WTC11 (cell line): ENCODE measurements at places on chromosomes 2 and 18. TPM values are rescaled to one million over a fixed set of nuclear protein-coding genes. Genes with fewer than 3 reads are reported as not detected.

Gene CRYGC
- total RNA-seq = not detected in 3 replicates

Gene SAG
- 0.14 TPM in 1 of 3 replicates, not detected in the others for total RNA-seq

DNA sequence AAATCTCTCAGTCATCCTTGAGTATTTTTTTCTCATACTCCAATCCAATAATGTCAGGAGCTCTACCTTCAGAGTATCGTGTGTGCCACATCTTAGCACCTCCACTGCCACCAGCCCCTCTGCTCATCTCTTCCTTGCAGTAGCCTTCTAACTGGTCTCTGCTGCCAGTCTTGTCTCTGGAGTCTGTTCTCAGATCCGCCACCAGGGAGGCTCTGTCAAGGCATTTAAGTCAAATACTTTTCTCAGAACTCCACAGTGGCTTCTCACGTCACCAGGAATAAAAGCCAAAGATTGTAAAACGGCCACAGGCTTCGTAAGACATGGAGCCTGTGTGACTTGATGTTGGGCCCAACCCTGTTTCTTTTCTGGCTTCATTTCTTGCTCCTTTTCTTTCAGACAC lies 7.1 kb downstream of the UNC50 start:
- H3K4me3 ChIP-seq = no peak overlapping the region
- peaks cover 54% of the 10 kb centered on the region for H3K36me3 ChIP-seq
- no peaks in the 10 kb centered on the region for H3K4me1 ChIP-seq
- H3K27ac ChIP-seq = no peak overlapping the region
- no peaks in the 10 kb centered on the region for H3K27me3 ChIP-seq

Gene IL1F10
- not detected in 3 replicates for total RNA-seq

- H3K36me3 ChIP-seq = peaks cover 2% of the 10 kb centered on the region
- no peaks in the 10 kb centered on the region for H3K27me3 ChIP-seq
- H3K4me1 ChIP-seq = peaks cover 7% of the 10 kb centered on the region; the same call in 1 of the 2 replicates
- no peak overlapping the region for H3K4me3 ChIP-seq
- no peak overlapping the region for H3K27ac ChIP-seq
- DNase-seq = no peak
Measured at GRCh38 chr2:76640905-76641304, 881.3 kb downstream of the LRRTM4 start.

DNA sequence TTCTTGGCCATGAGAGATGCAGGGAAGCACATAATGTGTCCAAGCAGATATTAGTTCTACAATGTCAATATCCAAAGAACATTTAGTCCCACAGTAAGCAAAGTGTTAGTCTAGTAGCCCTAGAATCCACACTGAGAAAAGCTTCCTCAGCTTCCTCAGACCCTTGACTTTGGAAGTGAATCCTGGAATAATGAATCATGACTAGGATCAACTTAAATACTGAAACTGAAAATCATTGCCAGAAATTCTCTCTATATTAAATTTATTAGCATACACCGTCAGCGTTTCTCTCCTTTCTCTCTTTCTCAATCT lies 356.9 kb upstream of the ACVR2A start:
- peaks cover 69% of the 10 kb centered on the region for H3K4me1 ChIP-seq
- H3K4me3 ChIP-seq = no peak overlapping the region
- no peak for DNase-seq
- H3K27me3 ChIP-seq = no peaks in the 10 kb centered on the region; the same call in 1 of the 2 replicates
- no peaks in the 10 kb centered on the region for H3K36me3 ChIP-seq

DNA sequence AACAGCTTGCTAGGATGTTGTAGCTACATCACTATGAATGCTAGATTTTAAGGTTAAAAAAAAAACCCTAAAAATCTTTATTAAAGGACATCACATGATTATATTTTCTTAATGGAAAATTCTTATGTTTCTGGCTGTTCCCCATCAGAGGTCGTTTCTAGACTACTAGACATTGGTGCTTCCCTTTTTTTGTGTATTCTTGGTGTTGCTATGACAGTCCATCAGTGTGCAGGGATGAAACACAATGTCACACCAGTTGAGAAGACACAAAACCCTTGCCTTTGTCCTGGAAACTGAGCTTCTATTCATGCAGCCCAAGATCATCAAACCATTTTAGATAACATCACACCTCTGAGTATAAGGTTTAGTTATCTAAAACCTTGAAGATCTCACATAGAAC lies 19.9 kb upstream of the TMEM131 start:
- H3K4me1 ChIP-seq = no peaks in the 10 kb centered on the region
- DNase-seq = no peak
- H3K4me3 ChIP-seq = no peak overlapping the region
- H3K27me3 ChIP-seq = no peaks in the 10 kb centered on the region; the same call in 1 of the 2 replicates

DNA sequence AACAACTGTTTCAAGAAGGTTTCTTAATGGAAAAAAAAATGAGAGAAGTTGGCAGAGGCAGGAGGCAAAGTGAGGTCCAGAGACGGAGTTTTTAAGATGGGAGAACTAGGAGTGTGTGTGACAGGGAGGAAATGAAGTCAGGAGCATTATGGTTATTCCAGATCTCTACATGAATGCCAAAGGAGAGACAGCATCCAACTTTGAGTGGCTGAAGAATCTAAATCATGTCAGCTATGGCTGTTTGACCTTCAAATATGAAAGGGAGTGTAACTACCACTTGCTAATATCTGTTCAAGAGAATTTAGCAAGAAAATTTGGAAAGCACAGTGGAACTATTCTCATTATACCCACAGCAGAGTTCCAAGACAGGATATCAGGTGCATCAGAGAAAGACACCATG lies 81.2 kb upstream of the CCBE1 start:
- H3K4me3 ChIP-seq = no peak overlapping the region
- no peaks in the 10 kb centered on the region for H3K36me3 ChIP-seq
- H3K4me1 ChIP-seq = peaks cover 3% of the 10 kb centered on the region
- DNase-seq = no peak

Gene AFF3
- total RNA-seq = 1.1 to 1.2 TPM (median 1.2 TPM) in 3 replicates

Gene ELOA2
- not detected in 3 replicates for total RNA-seq

GRCh38 chr2:142973160-142973821 lies 95.8 kb downstream of the KYNU start:
- H3K27me3 ChIP-seq = no peaks in the 10 kb centered on the region
- no peak for DNase-seq
- H3K36me3 ChIP-seq = peaks cover 13% of the 10 kb centered on the region; the same call in 1 of the 2 replicates

GRCh38 chr18:7778181-7778580 lies 211.1 kb downstream of the PTPRM start:
- H3K4me1 ChIP-seq = 0 out of 2 replicates have a peak, but pooled peaks cover 3% of the 10 kb centered on the region
- DNase-seq = no peak
- H3K27me3 ChIP-seq = no peaks in the 10 kb centered on the region
- H3K36me3 ChIP-seq = no peaks in the 10 kb centered on the region

Gene GEN1
- total RNA-seq = 21.1 to 23.9 TPM (median 23.7 TPM) in 3 replicates

DNA sequence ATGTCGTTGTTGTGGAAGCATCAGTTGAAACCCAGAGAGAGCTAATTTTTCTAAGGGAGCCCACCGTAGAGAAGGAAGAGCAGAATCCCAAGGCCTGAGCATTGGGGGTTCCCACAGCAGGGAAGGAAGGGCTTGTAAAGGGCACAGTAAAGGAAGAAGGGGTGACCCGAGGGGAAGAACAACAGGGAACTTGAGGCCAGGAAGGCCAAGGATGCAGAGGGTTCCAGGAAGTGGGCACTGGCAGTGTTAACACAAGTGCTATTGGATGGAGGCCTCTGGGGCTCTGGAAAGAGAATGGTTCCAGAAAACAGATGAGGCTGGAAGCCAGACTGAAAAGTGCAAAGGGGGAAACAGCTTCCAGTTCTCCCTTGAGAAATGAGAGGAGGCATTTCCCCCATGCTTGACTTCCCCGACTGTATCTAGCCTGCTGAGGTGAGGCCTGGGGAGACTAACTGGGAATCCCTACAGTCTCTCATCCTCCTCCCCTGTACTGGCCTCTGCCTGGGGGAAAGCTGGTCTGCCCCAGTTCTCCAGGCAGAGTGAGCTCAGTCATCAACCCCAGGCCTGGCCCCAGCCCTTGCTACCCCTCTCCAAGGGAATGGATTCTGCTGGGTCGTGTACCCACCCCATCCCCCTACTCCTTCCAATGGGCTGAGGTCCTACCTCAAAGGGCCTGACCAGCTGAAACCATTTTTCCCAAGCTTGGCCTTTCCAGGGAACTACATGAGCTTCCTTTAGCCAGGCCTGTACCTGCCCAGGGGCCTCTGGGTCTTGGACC lies 43.2 kb upstream of the MRPL33 start:
- H3K27me3 ChIP-seq = no peaks in the 10 kb centered on the region
- H3K36me3 ChIP-seq = no peaks in the 10 kb centered on the region
- DNase-seq = no peak

- H3K36me3 ChIP-seq = no peaks in the 10 kb centered on the region
- peaks cover 6% of the 10 kb centered on the region; the same call in 1 of the 2 replicates for H3K4me1 ChIP-seq
- peak overlapping the region; percentile 81 for H3K4me3 ChIP-seq
- H3K27ac ChIP-seq = no peak overlapping the region
- H3K27me3 ChIP-seq = peaks cover 34% of the 10 kb centered on the region
Measured at GRCh38 chr2:240433973-240434727, 1.3 kb upstream of the GPC1 start.

GRCh38 chr2:145811276-145812164 lies 1291.6 kb upstream of the ZEB2 start:
- H3K36me3 ChIP-seq = no peaks in the 10 kb centered on the region
- peaks cover 12% of the 10 kb centered on the region for H3K4me1 ChIP-seq
- no peaks in the 10 kb centered on the region for H3K27me3 ChIP-seq
- DNase-seq = no peak

- H3K36me3 ChIP-seq = no peaks in the 10 kb centered on the region
- peaks cover 19% of the 10 kb centered on the region for H3K4me1 ChIP-seq
- H3K27ac ChIP-seq = no peak overlapping the region
- DNase-seq = no peak
Measured at GRCh38 chr18:6624271-6624660, 105.2 kb upstream of the ARHGAP28 start.

Gene OTX1
- 0.90 to 1.6 TPM (median 1.2 TPM) in 3 replicates for total RNA-seq

GRCh38 chr2:37267685-37268084 lies 36.2 kb downstream of the NDUFAF7 start:
- H3K4me1 ChIP-seq = peaks cover 34% of the 10 kb centered on the region
- no peaks in the 10 kb centered on the region for H3K27me3 ChIP-seq
- no peak overlapping the region for H3K4me3 ChIP-seq
- peaks cover 36% of the 10 kb centered on the region for H3K36me3 ChIP-seq
- DNase-seq = no peak
- H3K27ac ChIP-seq = no peak overlapping the region

Gene OR6B2
- total RNA-seq = not detected in 3 replicates

GRCh38 chr2:162473986-162474385 lies 130.1 kb downstream of the GCA start:
- DNase-seq = no peak
- no peak overlapping the region for H3K27ac ChIP-seq
- H3K4me1 ChIP-seq = no peaks in the 10 kb centered on the region
- H3K27me3 ChIP-seq = no peaks in the 10 kb centered on the region
- H3K4me3 ChIP-seq = no peak overlapping the region

DNA sequence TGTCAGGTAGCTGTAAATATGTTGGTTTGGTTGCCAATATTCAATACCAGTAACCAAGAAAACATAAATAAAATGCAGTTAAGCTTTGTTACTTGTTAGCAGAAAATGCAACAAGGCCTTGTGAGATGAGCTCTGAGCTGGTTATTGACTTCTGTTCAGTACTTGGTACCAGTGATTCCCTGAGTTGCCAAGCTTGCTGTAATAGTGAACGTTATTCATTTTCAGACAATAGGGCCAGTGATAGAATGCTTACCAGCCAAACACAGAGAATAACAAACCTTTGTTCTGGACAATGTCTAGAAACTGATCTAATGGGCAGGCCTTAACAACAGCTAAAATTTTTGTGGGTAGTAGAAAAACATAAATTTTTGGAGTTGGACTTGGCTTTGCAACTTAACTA lies 29.5 kb downstream of the RASGRP3 start:
- H3K4me1 ChIP-seq = peaks cover 3% of the 10 kb centered on the region; the same call in 1 of the 2 replicates
- no peaks in the 10 kb centered on the region for H3K36me3 ChIP-seq
- no peak overlapping the region for H3K4me3 ChIP-seq
- H3K27me3 ChIP-seq = no peaks in the 10 kb centered on the region; the same call in 1 of the 2 replicates

- peaks cover 44% of the 10 kb centered on the region for H3K36me3 ChIP-seq
- 0 out of 2 replicates have a peak overlapping the region, but pooled peaks have one; percentile 57 for H3K27ac ChIP-seq
- peaks cover 1% of the 10 kb centered on the region for H3K27me3 ChIP-seq
- H3K4me3 ChIP-seq = no peak overlapping the region
Measured at GRCh38 chr2:127704641-127705390, 3.5 kb downstream of the SFT2D3 start.

DNA sequence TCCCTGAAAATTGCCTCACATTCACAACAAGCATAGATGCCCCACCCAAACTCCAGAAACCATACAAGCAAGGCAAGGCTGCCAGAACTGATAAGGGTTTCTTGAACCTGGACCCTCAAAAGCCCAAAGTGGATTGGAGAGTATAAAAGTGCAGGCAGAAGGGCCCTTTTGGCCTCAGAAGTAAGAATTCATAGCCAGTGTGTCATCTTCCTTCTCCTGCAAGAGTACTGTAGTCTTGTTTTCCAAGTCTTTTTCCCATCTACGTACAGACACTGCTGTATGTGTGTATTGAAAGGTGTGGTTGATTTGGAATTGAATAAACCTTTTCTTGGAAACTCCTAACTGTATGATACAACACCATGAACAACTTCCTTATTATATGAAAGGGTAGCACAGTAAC lies 46.8 kb downstream of the ZC3H15 start:
- H3K36me3 ChIP-seq = no peaks in the 10 kb centered on the region
- H3K27me3 ChIP-seq = no peaks in the 10 kb centered on the region; the same call in 1 of the 2 replicates
- H3K27ac ChIP-seq = no peak overlapping the region
- H3K4me3 ChIP-seq = no peak overlapping the region
- H3K4me1 ChIP-seq = no peaks in the 10 kb centered on the region

Gene CTAGE1
- total RNA-seq = not detected in 3 replicates

Gene ABCG5
- total RNA-seq = not detected in 3 replicates

DNA sequence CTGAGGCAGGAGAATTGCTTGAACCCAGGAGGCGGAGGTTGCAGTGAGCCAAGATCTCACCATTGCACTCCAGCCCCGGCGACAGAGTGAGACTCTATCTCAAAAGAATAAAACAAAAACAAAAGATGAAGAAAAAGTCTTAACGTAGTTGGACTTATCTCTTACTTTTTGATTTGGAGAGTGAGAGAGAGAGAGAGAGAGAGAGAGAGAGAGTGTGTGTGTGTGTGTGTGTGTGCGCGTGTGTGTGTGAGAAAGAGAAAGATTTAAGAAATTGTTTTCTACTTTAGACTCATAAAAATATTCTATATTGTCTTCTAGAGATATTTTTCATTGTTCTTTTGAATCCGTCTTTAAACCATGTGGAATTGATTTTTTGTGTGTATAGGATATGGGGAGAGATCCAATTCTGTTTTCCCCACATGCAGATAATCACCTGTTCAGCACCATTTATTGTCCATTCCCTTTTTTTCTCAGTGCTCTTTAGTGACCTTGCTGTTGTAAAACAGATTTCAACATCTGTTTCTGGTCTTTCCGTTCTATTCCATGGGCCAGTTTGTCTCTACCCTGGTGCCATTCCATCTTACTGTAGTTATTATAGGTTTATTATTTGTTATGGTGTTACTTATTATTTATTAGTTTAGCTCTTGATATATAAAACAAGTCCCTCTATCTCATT lies 53.5 kb downstream of the KCMF1 start:
- H3K27me3 ChIP-seq = no peaks in the 10 kb centered on the region
- peaks cover 24% of the 10 kb centered on the region for H3K36me3 ChIP-seq
- peaks cover 21% of the 10 kb centered on the region for H3K4me1 ChIP-seq

- no peak overlapping the region for H3K27ac ChIP-seq
- H3K36me3 ChIP-seq = no peaks in the 10 kb centered on the region
- peak; percentile 47 for DNase-seq
- peak overlapping the region; percentile 74 for H3K4me3 ChIP-seq
- peaks cover 38% of the 10 kb centered on the region for H3K4me1 ChIP-seq
Measured at GRCh38 chr2:113277474-113278072, 1.1 kb downstream of the PAX8 start.

Gene PRKAG3
- not detected in 3 replicates for total RNA-seq
